NCI-H2107 (cell line): ENCODE measurements at places on chromosomes 13 and 19.

GRCh38 chr19:58575183-58576041 lies 2.3 kb upstream of the MZF1 start:
- no peak for DNase-seq

GRCh38 chr13:44806826-44807225 lies 182.4 kb downstream of the NUFIP1 start:
- no peak for DNase-seq

DNA sequence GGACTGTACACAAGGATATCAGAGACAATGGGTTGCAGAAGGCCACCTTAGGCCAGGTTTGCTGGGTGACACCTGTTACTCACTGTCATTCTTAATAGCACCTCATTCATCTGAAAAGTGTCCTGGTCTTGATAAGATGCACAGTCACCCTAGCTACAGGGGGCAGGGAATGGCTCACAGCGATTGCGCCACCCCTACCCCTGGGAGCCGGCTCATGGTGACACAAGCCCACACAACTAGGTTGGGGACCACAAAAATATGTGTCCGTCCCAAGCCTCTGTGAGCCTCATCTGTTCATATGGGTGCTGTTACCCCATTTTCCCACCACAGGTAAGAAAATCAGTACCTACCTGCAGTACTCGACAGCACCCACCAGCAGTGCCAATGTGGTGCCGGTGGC lies 23.4 kb downstream of the MED26 start:
- no peak for DNase-seq

GRCh38 chr13:37476874-37477273 lies 121.7 kb downstream of the POSTN start:
- no peak for DNase-seq

DNA sequence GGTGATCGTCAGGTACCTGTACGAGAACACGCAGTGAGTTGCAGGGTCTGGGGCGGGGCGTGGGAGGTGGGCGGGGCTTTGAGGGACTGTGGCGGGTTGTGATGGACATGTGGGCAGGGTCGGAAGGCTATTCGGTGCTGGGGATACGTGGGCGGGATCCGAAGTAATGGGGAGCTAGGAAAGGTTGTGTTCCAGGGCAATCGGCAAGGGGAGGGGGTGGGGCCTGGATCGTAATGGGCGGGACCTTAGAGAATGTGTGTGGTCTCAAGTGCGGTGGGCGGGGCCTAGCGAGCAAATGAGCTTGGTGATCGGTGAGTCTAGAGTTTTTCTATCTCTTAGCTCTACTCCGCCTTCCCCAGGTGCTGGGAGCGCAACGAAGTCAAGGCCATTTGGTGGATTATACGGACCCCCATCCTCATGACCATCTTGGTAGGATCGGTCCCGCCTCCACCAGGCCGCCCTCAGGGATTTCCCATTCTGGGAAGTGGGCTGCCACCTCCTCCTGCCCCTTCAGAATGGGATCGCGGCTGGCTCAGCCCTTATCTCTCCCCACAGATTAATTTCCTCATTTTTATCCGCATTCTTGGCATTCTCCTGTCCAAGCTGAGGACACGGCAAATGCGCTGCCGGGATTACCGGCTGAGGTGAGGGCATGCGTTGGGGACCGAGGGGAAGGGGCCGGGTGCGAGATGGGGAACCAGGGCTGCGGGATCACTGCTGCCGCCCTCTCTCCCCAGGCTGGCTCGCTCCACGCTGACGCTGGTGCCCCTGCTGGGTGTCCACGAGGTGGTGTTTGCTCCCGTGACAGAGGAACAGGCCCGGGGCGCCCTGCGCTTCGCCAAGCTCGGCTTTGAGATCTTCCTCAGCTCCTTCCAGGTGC lies 9.6 kb downstream of the GIPR start:
- no peak for DNase-seq

- no peak for DNase-seq
Observed at GRCh38 chr19:42095814-42096230, 19.9 kb downstream of the ZNF574 start.

GRCh38 chr19:46921071-46921470 lies 60.3 kb downstream of the ARHGAP35 start:
- DNase-seq = no peak

DNA sequence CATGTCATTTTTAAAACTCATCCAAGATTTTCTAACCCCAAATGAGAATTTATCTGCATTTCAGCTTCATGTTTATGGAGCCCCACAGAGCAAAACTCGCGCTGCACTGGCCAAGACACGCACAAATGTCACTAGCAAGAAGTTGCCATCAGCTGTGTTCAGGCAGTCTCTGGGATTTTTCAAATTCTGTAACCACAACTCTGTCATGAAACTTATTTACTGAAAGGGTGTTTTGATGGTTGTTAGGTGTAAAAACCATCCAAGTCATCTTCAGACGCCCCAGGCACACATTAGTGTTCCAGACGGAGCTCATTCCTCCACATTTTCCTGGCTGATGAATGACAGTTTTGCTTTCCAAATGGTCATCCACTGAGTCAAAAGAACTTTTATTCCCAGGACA lies 63.4 kb downstream of the SLC7A1 start:
- DNase-seq = no peak

GRCh38 chr13:24050796-24051715 lies 109.5 kb upstream of the SPATA13 start:
- no peak for DNase-seq

GRCh38 chr19:28727480-28728159 lies 485.3 kb downstream of the UQCRFS1 start:
- DNase-seq = no peak

DNA sequence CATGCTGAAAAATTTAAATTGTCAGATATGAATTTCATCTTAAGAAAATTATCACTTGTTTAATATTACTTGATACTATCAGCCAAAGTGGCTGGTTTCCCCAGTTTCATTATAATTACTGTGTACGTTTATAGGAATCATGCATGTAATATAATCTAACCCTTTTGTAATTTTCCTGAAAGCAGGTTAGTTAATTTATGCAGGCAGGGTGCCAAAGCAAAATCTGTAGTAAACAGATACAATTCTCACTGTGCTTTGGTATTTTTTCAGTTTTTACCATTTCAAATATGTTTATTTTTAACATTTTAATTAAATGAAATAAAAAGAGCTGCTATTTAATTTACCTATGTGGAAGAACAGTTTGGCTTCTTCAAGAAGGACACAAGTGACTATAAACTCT lies 1227.5 kb upstream of the MIR17HG start:
- no peak for DNase-seq

DNA sequence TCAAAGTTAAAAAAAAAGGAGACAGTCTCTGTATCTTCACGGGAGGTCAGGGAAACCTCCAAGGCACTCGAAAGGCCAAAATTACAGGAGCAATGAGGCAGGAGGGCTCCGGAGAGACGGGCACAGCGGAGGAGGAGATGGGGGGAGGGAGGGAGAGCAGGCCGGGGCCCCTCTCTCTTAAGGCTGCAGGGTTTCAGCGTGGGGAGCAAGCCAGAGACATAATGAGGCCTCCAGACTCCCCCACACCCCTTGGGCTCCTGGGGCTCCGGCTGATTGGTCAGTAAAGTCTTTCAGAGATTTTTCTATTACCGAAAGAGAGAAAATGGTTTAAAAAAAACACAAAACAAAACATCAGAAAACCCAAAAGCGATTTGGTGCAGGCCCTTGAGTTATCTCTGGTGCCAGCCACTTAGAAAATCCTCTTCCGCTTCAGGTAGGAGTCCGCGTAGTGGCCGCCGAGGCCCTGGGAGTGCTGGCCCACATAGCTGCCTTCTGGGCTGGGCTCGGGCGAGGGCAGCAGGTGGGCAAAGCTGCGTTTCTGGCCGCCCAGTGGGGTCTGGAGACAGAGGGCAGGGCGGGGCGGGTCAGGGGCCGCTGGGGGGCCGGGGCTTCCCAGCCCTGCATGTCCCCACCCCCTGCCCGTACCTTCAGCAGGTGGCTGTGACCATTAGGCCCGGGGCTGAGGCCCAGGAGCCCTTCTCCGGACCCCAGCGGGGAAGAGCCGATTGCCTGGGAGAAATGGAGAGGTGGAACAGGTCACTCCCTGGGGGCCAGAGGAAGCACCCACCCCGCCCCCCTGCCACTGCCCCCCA lies 1.4 kb upstream of the FDX2 start:
- DNase-seq = no peak

- DNase-seq = no peak
Observed at GRCh38 chr19:48466561-48467325, 2.4 kb upstream of the CYTH2 start.

DNA sequence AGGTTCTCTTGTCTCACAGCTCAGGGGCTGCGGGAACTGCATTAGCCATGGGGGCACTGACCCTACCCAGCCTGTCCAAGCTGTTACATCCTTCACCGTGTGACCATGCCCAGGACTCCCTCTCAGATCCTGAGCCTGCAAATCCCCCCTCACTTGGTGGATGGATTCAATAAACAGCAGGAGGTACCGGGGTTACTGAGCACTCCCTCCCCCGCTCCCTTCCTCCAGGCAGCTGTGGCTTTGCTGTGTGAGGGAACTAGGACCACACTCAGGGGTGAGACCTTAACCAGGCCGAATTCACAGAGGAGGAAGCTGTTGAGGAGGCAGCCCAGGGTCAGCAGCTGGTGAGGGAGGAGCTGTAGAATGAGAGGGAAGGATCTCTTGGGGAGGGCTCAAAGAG lies 27.0 kb upstream of the CEACAM1 start:
- DNase-seq = no peak

- DNase-seq = no peak
Observed at GRCh38 chr13:52034616-52035226, 10.2 kb downstream of the UTP14C start.

- DNase-seq = no peak
Observed at GRCh38 chr19:29320618-29321017, 107.7 kb upstream of the UQCRFS1 start.

- DNase-seq = no peak
Observed at GRCh38 chr13:51004111-51004865, 94.7 kb downstream of the RNASEH2B start.

GRCh38 chr13:93279982-93280381 lies 53.4 kb downstream of the GPC6 start:
- no peak for DNase-seq

DNA sequence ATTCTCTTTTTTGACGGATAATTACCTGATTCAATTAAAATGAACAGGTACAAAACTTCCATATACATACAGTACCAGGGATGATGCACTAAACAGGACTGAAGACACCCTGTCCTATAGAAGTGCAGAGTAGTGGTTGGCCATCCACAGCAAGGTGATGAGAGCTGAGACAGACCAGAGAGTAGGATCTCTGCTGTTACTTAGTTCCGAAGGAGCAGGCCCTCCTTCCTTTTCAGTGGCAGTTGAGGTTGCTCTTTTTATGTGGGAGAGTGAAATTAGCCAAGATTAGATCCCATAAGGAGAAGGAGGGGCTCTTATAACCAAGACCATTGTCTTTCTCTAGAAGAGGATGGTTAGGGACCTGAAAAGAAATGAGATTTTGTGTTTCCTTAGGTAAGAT lies 4.0 kb downstream of the PDS5B start:
- DNase-seq = no peak

DNA sequence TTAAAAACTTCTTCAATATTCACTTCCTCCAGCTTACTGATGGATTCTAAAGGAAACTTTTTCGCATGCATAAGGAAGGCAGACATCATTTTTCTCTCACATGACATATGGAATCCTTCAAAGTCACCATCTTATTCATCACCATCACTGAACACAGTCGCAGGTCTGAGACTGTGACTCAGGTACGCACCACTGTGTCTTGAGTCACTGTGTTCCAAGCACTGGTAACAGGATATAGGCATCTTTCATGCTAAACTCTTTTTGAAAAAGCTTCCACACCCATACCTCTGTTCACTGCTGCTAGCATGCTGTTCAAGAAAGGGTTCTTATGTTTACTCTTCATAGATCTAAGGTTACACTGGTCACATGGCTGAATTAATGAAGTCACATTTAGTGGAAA lies 67.0 kb upstream of the SIAH3 start:
- DNase-seq = no peak

GRCh38 chr19:686589-687297 lies 8.5 kb downstream of the PRSS57 start:
- DNase-seq = no peak

DNA sequence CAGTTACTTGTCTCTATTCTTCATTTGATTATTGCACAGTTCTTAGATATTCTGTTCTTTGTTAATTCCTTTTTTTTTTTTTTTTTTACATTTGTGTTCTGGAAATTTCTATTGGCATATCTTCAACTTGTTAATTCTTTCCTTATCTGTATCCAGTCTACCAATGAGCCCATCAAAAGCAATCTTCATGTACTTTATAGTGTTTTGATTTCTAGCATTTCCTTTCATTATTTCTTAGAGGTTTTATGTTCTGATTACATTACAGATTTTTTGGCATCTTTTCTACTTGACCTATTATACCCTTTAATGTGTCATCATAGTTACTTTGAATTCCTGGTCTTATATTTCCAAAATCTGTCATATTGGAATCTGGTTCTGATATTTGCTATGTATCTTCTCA lies 2194.8 kb downstream of the PCDH9 start:
- no peak for DNase-seq

DNA sequence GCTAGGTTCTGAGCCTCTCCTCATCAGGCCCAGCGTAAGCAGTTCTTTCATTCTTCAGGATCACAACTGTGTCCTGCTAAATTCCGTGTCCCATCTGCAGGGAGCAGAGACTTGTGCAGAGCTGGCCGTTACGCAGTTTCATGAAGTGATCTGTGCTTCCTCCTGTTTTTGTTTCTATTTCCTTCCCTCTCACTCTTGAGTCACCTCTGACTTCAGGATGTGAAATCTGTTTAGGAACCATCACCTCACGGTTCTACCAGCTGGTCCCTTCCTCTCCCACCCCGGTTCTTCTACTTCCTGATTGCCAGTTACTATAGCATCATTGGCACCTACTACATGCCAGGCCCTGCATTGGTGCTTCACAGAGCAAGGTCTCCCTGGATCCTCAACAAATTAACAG lies 8.5 kb downstream of the MAU2 start:
- DNase-seq = no peak

GRCh38 chr19:29467824-29468401 lies 57.9 kb upstream of the VSTM2B start:
- DNase-seq = no peak

GRCh38 chr19:55161571-55162322 lies 4.2 kb upstream of the TNNI3 start:
- DNase-seq = no peak

GRCh38 chr13:102589301-102589822 lies 7.4 kb upstream of the TPP2 start:
- no peak for DNase-seq

GRCh38 chr19:33520844-33521479 lies 629 bp downstream of the PEPD start:
- no peak for DNase-seq

- DNase-seq = no peak
Observed at GRCh38 chr19:50796128-50796633, 6.0 kb downstream of the ACP4 start.

- DNase-seq = no peak
Observed at GRCh38 chr19:18216789-18217188, 9.4 kb downstream of the PDE4C start.

GRCh38 chr13:94335761-94336526 lies 143.5 kb downstream of the DCT start:
- DNase-seq = no peak

- DNase-seq = no peak
Observed at GRCh38 chr13:36445278-36445677, 13.0 kb downstream of the CCNA1 start.

GRCh38 chr13:35512271-35512920 lies 35.9 kb upstream of the MAB21L1 start:
- no peak for DNase-seq

GRCh38 chr19:17938092-17938845 lies 5.5 kb downstream of the CCDC124 start:
- DNase-seq = peak; percentile 41
